Smooth muscle cell of trachea (primary cell): ENCODE measurements at places on chromosomes 4 and X. TPM values are rescaled to one million over a fixed set of nuclear protein-coding genes. Genes with fewer than 3 reads are reported as not detected.

LUZP4 gene
- total RNA-seq, result not detected in 2 replicates

ABCG2 gene
- 1.0 and 1.7 TPM in 2 replicates for total RNA-seq

NPY2R gene
- not detected in 2 replicates for total RNA-seq

PARM1 gene
- total RNA-seq, result 0.17 TPM in 1 of 2 replicates, not detected in the other

DUSP9 gene
- under 0.01 TPM in 1 of 2 replicates, not detected in the other for total RNA-seq

C4orf50 gene
- total RNA-seq, result under 0.01 TPM in 1 of 2 replicates, not detected in the other

SLC25A43 gene
- total RNA-seq, result 24.6 and 35.1 TPM in 2 replicates

DCHS2 gene
- total RNA-seq, result 0.15 TPM in 1 of 2 replicates, not detected in the other

TCEAL3 gene
- total RNA-seq, result 15.5 and 17.7 TPM in 2 replicates

RAB40AL gene
- 0.50 and 0.73 TPM in 2 replicates for total RNA-seq

TENM3 gene
- 8.6 and 13.2 TPM in 2 replicates for total RNA-seq
